Effector CD8-positive, alpha-beta T cell (primary cell): ENCODE measurements at places on chromosomes 16 and 17.

GRCh38 chr17:54980375-54980774 is 11.8 kb downstream of the STXBP4 start:
- no peak for DNase-seq

GRCh38 chr16:1372292-1372950 is 20.7 kb downstream of the GNPTG start:
- no peak for DNase-seq

GRCh38 chr17:10756619-10757018 is 26.8 kb upstream of the TMEM220 start:
- no peak for DNase-seq

GRCh38 chr17:79938336-79939093 is 97.2 kb downstream of the TBC1D16 start:
- no peak for DNase-seq

DNA sequence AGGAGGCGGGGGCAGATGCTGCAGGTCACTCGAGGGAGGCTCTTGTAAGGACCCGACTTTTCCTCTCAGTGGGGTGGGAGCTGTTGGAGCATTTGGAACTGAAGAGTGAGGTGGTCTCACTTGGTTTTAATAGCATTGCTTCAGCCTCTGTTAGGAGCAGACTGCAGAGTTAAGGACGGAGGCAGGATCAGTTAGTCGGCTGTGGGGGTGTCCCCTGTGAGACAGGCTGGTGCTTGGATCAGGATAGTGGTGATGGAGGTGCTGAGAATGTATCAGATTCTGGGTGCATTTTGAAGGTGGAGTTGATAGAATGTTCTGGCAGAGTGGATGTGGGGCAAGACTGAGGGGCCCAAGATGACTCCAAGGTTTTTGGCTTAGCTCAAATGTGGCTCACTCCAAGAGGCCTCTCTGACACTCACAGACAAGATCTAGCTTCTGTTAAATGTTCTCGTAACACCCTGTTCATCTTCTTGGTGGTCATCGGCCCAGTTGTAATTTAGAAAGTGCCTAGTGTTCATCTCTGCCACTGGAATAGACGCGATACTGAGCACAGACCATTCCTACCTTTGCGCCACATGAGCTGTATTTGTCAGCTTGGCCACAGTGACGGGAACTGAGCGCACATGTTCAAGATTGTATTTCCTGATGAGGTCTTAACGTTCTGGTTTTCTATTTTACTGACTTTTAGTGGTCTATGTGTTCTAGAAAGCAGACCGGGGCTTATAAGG is 7.5 kb downstream of the LCMT1 start:
- DNase-seq = no peak

- no peak for DNase-seq
Measured at GRCh38 chr16:86396422-86396821, 113.9 kb upstream of the FOXF1 start.

GRCh38 chr16:68995011-68995504 is 110.4 kb upstream of the HAS3 start:
- no peak for DNase-seq
